Activated naive CD4-positive, alpha-beta T cell treated with anti-CD3 and anti-CD28 coated beads for 36 hours (primary cell): ENCODE measurements at places on chromosomes 12 and 14. TPM values are rescaled to one million over a fixed set of nuclear protein-coding genes. Genes with fewer than 3 reads are reported as not detected.
A peak's percentile ranks its signal among the peaks of the same experiment; 100 is the strongest.

DNA sequence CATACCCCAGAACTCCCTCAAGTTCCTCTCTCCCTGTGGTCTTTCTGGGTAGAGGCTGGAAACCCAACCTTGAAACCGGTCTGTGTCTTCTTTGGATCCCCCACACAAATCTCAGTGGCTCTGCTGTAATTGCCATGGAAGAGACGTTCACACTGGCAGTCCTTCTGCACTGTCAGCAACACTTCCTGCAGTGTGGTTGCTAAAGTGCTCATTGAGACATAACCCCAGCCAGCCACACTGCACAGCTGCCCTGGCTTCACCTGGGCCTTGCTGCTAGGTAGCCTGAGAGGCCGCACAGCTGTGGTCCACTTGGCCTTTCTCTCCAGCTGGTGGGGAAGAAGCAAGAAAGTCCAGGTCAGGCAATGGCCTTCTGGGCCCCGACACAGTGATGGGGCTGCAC is 2.4 kb downstream of the GZMH start:
- DNase-seq, result no peak

DNA sequence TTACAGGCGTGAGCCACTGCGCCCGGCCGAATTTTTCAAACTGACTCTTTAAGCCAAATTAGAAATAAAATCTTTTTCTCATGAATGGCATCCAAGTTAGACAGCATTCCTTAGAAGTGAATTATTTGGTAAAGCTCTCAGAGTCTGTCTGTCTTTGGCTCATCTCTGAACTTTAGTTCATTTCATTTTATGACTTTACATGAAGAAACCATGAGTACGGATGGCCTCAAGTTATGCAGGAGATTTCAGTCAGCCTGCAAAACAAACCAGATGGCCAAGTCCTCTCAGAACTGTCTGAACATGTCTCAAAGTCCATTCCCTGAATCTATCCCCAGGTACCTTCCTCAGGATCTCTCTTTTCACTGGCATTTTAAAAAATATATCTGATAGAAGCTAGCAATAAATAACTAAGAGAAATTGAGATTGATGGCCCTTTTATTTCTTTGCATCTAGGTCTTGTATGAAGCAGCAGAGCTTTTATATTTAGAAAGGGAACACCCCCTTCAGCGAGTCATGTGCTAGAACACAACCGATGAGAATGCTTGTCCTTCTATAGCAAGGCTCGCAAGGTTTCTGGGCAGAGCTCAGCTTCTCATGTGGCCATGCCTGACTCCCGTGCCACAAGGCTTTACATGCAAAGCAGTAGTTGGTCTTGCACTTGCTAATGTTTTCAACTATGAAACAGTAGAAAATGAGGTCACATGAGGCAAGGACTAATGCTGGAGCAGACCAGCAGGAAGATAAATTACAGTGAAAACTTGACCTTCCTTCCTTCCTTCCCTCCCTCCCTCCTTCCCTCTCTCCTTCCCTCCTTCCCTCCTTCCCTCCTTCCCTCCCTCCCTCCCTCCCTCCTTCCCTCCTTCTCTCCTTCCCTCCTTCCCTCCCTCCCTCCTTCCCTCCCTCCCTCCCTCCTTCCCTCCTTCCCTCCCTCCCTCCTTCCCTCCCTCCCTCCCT is 125.0 kb downstream of the AKAP6 start:
- DNase-seq, result no peak

DNA sequence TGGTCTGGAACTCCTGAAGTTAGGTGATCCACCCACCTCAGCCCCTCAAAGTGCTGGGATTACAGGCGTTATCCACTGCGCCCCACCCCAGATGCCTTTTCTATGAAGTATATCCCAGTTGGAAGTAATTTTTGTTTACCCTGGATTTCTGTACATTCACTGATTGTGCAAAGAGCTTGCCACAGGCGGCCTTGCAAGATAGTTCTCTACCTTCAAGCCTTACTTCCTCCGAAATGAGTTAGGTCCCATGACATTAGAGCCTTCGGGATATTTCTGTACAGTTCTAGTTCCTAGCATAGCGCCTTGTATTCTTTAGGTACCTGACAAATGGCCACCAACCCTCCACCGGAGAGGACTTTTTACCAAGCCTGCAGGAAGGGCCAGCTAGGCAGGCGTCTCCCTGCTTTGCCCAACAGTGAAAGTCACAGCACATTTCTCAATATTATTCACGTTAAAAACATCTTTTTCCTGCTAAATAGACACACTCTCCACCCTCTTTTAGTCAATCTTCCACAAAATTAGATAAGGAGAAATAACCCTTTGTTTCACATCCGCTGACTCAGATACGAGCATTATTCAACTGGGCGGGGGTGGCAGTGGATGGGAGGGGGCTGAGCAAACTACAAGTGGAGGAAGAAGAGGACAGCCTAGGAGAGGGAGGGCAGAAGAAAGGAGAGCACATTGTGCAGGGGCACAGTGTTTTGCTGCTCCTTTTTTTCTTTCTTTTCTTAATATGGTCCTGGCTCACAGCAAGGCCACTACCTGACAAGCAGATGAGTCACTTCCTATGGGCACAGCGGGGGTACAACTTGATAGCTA is 40.0 kb upstream of the CAPRIN2 start:
- DNase-seq, result peak; percentile 19

DNA sequence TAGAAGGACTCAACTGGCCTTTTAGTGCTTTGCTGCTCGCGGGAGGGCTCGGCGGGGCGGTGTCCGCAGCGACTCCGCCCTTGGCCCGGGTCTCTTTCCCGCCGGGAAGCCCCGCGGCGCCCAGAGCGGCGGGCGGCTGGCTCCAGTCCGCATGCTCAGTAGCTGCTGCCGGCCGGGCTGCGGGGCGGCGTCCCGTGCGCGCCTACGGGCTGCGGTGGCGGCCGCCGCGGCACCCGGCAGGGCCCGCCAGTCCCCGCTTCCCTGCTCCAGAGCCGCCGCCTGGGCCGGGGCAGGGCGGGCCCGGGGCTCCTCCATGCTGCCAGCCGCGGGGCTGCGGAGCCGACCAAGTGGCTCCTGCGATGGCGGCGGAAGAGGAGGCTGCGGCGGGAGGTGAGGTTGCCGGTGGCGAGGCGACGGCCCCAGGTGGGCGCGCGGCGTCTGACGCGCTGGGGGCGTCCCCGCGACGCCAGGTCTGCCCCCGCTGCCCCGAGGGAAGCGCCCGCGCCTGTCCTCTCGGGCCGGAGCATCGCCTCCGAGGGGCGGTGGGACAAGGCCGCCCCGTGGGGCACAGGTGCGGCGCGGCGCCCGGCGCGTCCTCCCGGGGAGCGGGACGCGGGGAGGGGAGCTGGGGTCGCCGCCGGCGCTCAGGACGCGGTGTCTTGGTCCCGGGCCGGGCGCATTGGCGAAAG is at the start of gene BMAL2:
TSS of gene BMAL2 (plus strand) at position 123 of the 689 bp plus-strand sequence. CDS start at position 360, 237 bp downstream.
- DNase-seq, result peak; percentile 44

- DNase-seq, result no peak
Observed at GRCh38 chr12:132079200-132079599, 64.9 kb downstream of the DDX51 start.

DNA sequence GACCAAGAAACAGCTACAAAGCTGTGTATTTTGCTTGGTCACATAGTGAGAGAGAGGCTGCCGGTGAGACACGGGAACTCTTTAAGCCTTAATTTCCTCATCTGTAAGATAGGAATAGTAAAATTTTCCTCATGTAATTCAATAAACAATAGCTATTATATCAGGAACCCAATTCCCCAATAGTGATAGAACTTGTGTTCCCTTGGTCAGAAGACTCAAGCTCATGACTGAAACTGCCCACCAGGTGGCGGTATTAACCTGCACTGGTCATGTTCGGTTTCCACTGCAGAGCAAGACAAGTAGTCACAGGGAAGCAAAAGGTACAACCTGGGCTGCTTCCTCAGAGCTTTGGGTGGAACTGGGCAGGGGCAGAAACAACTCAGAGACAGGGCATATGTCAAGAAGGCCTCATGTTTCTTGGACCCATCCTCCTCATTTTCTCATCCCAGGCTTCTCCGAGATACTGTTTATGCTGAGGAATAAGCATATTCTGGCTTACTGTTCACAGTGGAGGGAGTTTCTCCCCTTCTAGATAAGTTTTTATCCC is 4.2 kb upstream of the AJUBA start:
- DNase-seq, result peak; percentile 97

GRCh38 chr12:121794534-121795033 is 1.1 kb upstream of the RHOF start:
- no peak for DNase-seq

GRCh38 chr12:7061138-7061537 is 620 bp downstream of the C1S start:
- DNase-seq, result no peak

- no peak for DNase-seq
Observed at GRCh38 chr12:27552886-27553560, 29.0 kb downstream of the PPFIBP1 start.

- DNase-seq, result peak; percentile 64
Observed at GRCh38 chr12:131607658-131608447, 103.0 kb upstream of the SFSWAP start.

DNA sequence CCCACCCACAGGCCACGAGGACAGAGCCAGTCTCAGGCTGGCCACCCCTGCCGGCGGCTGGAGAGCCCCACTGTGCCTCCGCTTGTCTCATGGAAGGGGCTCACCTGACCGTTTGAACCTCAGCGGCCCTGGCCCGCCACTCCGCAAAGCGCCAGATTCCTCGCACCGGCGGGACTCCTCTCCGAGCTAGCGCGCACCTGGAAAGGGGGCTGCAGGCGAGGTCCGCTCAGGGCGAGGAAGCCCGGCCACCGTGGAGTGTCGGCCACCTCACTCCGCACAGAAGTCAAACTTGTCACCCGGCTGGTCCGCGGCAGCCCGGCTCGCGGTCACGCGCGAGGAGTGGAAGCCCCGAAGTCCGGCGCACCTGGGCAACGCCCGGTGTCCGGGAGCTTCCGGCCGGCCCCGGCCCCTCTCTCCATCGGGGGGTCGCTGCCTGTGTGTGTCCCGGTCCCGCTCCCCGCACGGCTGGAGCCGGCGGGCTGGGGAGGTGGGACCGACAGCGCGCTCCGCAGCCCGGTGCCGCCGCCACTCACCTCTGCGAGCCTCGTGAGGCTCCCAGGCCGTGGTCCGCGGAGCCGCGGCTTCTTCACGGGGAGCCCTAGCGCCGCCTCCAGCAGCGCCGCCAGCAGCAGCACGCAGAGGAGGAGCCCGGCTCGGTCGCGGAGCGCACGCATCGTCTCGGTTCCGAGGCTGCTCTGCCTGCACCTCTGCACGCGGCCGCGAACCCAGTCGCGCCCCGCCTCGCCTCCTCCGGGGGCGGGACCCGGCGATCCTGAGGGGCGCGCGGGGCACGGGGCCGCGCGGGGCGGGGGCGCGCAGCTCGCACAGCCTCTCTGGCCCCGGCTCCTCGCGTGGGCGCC is at the start of gene ISM2:
TSS of gene ISM2 (minus strand) at position 697 of the 860 bp plus-strand sequence. CDS start at position 674, 23 bp downstream.
- DNase-seq, result peak; percentile 43

- no peak for DNase-seq
Observed at GRCh38 chr12:89547101-89547500, 21.3 kb upstream of the POC1B start.

GRCh38 chr12:112131686-112132085 is 6.3 kb downstream of the TRAFD1 start:
- DNase-seq, result no peak

GRCh38 chr12:123667771-123668170 is 3.1 kb upstream of the TCTN2 start:
- no peak for DNase-seq

- peak; percentile 41 for DNase-seq
Observed at GRCh38 chr12:49059299-49060171, 1.1 kb downstream of the KMT2D start.

- DNase-seq, result no peak
Observed at GRCh38 chr14:28746247-28746646, 20.3 kb upstream of the FOXG1 start.

The LTB4R2 gene
- total RNA-seq, result 12.8 TPM

The PMEL gene
- 1.2 TPM for total RNA-seq

The OTOGL gene
- not detected for total RNA-seq

The GALNT16 gene
- total RNA-seq, result not detected

The B3GNT4 gene
- total RNA-seq, result 0.43 TPM

The PPP2R3C gene
- total RNA-seq, result 47.5 TPM

The TC2N gene
- total RNA-seq, result 66.2 TPM

The PTGDR gene
- not detected for total RNA-seq

The RASSF8 gene
- 0.81 TPM for total RNA-seq

The SERPINA12 gene
- total RNA-seq, result not detected
